ENCODE measurements at places on chromosomes 3 and 15.

GRCh38 chr3:18681818-18682345 is 256.7 kb upstream of the SATB1 start:
- DNase-seq = no peak

GRCh38 chr3:66823009-66823397 is 175.1 kb upstream of the KBTBD8 start:
- no peak for DNase-seq

DNA sequence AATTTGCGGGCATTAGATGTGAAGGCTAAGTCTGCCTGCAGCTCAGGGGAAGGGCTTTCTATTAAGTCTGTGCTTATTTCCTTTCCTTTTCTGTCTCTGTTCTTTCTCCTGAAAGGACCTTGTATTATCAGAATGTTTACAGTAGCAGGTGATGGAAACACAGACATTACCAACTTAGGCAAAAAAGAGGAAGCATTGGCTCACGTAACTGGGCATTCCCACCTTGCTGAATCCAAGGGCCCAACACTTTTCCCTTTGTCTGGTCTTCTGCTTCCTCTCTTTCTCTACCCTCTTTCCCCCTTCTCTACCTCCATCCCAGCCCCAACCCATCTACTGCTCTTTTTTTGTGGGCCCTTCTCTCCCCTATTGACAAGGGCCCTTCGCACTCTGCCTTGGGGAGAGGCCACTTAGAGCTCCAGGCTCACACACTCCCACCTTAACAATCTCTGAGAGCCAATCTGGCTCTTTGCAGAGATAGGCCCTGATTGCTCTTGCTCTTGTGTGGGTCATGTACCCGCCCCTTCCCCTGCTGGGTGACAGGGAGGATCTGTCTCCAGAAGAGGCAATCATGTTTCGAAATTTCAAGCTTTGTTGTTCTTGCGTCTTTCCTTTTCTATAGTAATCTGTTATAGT is 35.0 kb downstream of the ACAA1 start:
- no peak for DNase-seq

- no peak for DNase-seq
Observed at GRCh38 chr15:40424483-40425115, 16.2 kb upstream of the BAHD1 start.

DNA sequence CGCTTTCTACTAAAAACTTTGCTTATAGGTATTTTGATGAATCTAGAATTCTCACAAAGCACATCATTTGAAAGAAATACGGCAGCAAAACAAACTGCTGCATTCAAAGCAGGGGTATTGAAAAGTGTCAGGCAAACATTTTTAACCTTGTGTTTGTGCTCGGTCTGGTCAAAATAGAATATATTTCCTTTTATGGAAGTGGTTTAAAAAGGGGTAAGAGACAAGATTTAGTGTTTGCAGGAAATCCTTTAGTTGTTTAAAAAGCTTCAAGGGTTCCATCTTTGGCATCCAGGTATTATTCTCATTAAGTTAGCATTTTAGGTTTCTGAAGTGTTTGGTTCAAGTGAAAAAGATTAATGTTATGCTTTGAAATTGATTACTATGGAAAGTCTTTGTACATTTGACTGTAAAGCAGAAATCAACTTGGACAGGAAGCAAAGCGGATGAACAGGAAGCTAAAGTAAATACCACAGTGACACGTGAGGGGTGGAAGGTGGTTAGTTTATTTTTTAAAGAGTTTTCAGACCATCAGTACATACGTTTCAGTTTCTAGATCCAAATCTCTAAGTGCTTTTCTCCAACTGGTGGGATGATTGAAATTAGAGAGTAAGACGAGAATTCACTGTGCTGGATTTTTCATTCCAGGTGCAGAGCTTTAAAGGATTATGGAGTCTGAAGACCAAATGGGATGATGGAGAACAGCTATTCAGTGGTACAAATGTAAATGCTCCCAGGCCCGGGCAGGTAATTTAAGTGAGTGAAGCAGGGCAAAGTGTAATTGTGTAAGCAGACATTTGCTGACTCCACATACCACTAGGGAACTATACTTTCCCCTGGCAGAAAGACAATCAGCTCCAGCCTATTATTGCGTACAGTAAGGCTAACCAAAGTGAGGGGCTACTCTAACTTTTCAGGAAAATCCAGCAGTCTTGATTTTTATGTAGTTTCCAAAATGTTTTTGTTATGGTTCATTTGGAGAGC is 341.8 kb upstream of the TBL1XR1 start:
- no peak for DNase-seq

DNA sequence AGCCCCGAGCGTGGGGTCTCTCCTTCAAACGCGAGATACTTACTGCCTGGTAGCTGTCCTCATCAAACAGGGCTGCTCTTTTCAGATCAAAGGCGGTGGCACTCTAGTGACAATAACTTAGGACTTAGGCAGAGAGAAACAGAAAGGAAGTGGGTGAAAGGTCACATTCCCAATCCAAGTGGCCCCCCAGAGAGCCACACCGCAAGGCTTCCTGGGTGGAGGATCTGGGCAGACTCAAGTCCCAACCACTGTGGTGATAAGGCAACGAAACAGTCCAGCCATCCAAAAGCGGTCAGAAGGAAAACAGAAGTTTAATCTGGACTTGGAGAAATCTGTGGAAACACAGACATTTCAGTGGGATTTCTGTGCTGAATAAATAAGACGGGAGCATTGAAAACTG is 227.2 kb downstream of the ADAMTS17 start:
- DNase-seq = no peak
